ENCODE measurements at places on chromosomes 11 and 22.

DNA sequence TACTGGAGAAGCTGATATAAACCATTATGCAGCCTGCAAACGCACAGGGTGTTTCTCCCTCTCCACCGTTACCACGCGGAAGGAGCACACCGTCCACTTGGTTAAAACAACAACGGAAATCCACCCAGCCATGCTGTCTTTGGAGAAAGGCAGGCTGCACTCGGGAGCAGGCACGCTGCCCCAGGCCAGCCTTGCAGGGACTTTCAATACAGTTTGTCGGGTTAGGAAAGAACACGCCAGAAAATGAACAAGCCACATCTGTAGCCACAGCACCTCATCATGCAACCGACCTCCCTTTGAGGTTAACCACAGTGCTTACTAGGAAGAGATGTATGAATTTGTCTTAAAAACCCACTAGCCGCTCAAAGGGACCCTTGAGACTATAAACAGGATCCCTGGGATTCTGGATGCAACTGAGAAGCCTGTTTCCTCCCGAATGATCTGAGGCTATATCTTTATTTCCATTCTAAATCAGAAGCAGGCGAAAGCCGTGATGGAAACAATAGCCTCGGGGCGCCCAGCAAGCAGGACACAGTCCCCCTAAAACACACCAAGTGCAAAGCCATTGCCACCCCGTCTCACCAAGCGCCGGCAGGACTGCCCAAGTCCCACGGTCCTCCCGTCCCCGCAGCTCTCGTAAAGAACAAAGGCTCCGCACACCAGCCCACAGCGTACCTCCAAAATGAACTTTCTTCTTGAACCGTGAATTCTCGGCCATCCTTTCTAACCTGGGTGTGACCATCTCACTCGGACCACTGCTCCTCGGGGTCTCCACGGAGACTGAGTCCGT lies 318.9 kb downstream of the CTTN start:
- DNase-seq, result no peak

DNA sequence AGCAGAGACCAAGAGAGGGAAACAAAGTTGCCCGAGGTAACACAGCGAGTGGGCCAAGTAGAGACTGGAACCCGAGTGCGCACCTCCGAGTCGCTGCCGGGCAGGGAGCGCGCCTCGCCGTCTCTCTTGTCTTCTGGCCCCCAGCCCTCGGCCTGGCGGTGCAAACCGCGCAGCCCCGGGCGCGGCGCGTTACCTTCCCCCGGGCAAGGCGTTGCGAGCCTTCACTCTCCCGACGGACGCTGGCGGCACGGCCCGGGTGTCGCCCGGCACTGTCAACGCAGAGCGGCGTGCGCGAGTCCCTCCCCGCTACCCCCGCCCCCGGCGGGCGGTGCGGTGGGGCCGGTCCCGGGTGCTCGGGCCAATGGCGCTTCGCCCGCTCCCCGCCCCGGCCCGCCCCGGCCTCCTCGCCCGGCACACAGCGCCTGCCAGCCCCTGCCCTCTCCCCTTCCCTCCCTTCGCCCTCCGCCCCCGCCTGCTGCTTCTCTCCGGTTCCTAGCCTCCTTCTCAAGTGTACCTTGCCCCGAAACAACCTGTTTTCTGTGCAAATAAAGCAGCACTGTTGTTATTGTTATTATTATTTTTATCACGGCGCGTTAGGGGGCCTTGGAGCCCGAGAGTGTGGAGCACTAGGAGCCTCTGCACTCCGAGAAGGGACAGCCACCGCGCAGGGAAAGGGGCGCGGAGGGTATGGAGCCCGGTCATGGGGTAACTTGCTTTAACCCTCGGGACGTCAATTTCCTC lies at the start of gene SYTL2:
Gene SYTL2, minus strand, starts transcription at position 271 of the 741 bp plus-strand sequence. CDS start 53,416 bp downstream, outside the sequence.
- peak; percentile 71 for DNase-seq

DNA sequence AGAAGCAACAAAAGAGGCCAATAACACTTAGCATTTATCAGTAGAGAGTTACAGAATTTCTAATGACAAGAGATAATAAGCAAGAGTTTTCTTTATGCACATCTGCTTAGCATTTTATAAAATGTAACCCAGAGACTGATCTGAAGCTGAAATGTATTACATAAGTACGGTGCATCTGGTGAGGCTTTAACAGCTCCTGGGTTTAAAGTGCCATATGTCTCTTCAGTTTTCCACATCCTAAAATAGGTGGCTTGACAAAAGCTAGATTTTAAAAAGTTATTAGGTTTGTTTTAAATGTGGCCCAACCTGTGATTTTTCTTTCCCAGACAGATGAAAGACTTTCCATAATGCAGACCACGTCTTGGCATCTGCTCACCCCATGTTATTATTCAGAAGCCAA lies 620.7 kb upstream of the ARHGAP42 start:
- DNase-seq, result no peak

GRCh38 chr11:76800466-76801200 lies 17.5 kb downstream of the TSKU start:
- no peak for DNase-seq

DNA sequence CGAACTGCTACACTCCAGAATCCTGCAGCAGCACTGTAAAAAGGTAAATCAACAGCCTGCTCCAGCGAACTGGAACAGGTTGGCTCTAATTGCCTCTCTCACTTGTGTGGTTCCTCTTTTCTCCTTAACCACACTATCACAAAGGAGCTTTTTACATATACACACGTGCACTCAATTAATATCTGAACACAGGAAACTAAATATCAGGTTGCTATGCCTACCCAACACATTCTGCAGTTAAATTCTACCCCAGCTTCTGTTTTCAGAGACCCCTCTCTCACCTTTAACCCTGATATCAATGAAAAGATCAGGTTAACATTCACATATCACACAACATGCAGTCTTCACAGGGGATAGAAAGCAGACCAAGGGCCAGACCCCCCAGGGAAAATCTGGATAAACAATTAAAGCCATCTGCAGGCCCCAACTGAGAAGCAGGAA lies 11.0 kb downstream of the RBFOX2 start:
- no peak for DNase-seq

- peak; percentile 6 for DNase-seq
Observed at GRCh38 chr11:111764621-111765020, 1.6 kb downstream of the PPP2R1B start.

DNA sequence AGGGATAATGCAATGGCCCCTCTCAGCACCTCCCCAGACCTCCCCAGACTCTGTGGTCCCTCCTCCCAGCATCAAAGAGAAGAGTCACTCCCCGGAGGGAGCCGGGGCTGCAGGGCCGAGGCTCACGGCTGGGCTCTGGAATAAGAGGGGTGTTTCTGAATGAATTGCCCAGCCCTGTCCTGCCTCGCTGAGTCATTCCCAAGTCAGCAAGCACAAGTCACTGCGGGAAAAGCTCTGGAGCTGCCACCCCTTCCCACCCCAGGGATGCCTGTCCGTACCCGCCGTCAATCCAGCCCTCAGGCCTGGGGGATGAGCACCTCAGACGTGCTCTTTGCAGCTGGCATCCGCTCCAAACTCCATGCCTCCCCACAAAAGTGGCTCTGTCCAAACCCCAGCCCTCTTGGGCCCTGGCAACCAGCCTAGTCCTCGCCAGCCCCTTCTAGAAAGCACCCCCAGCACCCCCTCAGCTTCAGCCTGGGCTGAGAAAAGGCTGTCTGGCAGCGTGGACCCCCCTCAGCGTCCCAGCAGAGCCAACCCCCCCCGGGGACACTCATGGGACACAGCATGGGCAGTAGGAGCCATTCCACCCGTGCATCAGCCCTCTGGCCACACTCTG lies 22.7 kb downstream of the CELSR1 start:
- peak; percentile 75 for DNase-seq

DNA sequence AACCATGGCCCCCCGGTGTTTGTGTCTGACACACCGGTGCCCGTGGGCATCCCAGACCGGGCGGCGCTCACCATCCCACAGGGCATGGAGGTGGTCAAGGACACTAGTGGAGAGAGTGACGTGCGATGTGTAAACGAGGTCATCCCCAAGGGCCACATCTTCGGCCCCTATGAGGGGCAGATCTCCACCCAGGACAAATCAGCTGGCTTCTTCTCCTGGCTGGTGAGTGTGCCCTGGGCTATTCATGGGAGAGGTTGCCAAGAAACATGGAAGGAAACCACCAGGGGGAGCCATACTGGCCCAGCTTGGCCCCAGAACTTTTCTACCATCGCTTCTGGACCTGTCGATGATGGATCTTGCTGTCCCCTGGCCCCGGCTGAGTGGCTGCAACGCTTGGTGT lies 36.5 kb downstream of the PRDM11 start:
- DNase-seq, result peak; percentile 27

DNA sequence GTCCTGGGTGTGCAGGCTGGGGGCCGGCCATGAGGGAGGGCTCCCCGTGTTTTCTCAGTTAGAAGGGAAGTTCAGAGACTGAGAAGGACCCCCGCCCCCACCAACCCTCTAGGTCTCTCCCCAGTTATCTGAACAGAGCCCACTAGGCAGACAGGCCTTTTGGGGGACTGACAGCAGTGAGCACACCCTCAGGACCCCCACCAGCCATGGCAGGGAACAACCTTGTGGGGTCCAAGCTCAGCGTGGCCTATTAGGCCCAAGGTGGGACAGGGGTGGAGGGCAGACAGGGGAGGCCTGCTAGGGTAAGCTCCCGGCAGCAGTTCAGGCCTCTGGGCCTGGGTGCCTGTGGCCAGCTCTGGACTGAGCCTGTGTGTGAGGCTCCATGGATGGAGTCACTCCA lies 5.6 kb downstream of the LRRC75B start:
- no peak for DNase-seq

DNA sequence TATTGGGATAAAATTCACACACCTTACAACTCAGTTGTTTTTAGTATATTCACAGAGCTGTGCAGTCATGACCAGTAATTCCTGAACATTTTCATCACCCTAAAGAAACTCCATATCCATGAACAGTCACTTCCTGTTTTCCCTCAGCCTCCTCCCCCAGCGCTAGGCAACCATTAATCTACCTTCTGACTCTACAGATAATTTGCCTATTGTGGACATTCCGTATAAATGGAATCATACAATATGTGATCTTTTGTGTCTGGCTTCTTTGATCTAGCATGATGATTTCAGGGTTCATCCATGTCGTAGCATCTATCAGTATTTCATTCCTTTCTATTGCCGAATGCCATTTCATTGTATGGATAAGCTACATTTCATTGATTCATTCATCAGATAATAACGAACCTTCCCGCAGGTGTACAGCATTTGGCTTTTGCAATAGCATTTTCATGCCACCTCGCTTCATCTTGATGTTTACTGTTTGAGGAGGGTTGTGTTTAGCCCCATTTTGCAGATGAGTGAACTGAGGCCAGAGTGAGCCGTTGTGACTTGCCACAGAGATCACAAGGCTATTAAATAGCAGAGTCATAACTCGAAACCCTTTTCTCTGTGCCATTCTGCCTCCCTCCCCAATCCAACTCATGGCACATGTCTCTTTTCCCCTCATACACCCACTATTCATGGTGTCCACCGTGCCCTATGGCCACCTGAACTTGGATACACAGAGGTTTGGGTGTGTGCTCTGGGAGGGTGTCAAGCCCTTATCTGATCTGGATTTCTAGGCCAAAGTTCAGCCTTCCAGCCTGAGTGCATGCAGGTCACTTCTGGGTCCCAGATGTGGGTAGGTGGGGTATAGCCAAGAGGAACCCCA lies 11.1 kb upstream of the MYH9 start:
- DNase-seq, result peak; percentile 94

- DNase-seq, result peak; percentile 15
Observed at GRCh38 chr22:40797427-40797826, 21.7 kb downstream of the SLC25A17 start.

DNA sequence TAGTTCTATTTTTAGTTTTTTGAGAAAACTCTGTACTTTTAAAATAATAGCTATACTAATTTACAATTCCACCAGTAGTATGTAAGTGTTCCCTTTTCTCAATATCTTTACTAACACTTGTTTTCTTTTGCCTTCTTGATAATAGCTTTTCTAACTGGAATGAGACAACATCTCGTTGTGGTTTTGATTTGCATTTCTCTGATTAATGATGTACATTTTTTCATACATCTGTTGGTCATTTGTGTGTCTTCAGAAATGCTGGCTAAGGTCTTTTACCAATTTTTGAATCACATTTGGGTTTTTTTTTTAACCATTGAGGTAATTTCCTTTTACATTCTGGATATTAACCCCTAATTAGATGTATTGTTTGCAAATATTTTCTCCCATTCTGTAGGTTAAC lies 258.9 kb downstream of the DYNC2H1 start:
- DNase-seq, result peak; percentile 5

GRCh38 chr11:131665344-131665968 lies 295.0 kb downstream of the NTM start:
- DNase-seq, result no peak

DNA sequence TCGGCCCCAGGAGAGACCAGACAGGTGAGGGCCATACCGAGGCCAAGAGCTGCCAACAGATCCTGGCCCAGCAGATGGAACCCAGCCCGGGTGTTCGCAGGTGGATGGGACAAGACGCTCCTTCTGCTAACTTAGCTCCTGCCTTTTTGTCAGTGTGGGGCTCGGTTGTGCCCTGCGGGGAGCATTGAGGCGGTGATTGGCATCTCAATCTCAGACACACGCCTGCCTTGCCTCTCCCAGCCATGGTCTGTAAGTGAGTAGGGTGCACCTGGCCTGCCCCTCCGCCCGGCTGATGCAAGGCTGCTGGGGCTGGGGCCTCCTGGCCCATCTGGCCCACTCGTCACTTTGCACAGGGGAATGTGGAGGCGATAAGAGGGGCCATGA lies 350.1 kb downstream of the TBC1D22A start:
- DNase-seq, result no peak

DNA sequence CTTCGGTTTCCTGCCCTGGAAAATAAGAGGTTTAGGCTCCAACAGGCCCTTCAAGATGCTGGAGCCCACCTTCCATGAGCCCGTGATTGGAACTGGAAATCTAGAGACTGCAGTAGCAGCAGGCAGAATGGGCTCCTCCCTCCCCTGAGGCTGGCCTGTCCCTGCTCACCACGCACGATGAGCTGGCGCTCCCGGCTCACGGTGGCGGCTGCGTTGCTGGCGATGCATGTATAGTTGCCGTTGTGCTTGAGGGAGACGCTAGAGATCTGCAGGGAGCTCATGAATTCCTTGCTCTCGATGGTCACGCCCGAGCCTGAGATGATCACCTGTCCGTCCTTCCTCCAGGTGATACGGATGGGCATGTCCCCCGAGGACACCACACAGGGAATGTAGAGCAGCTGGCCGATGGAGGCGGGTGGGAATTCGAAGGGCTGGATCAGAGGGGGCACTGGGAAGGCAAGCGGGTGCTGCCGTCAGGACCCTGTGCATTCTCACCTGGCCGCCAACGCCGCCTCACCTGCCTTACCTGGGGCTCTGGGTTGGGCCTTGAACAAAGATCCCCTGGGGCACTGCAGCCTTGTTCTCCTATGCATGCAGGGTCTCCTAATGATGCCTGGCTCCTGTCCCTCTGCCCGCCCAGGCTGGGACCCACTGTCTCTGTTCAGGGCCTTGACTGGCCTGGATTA lies 177.8 kb downstream of the CEP164 start:
- no peak for DNase-seq

- DNase-seq, result no peak
Observed at GRCh38 chr11:64333556-64333955, 6.4 kb upstream of the CCDC88B start.

GRCh38 chr11:134120921-134121526 lies 52.2 kb downstream of the JAM3 start:
- DNase-seq, result peak; percentile 36

GRCh38 chr11:114065094-114065493 lies 5.6 kb downstream of the ZBTB16 start:
- no peak for DNase-seq

- no peak for DNase-seq
Observed at GRCh38 chr11:1421291-1421690, 31.6 kb downstream of the BRSK2 start.

- peak; percentile 63 for DNase-seq
Observed at GRCh38 chr11:111185266-111185665, 60.3 kb upstream of the POU2AF2 start.
